Fibroblast of the aortic adventitia (primary cell): ENCODE measurements at places on chromosomes 7 and 10. TPM values are rescaled to one million over a fixed set of nuclear protein-coding genes. Genes with fewer than 3 reads are reported as not detected.

The CHAT gene
- total RNA-seq: not detected in 2 replicates

The TAC1 gene
- total RNA-seq: not detected in 2 replicates

The RAB19 gene
- total RNA-seq: not detected in 2 replicates

DNA sequence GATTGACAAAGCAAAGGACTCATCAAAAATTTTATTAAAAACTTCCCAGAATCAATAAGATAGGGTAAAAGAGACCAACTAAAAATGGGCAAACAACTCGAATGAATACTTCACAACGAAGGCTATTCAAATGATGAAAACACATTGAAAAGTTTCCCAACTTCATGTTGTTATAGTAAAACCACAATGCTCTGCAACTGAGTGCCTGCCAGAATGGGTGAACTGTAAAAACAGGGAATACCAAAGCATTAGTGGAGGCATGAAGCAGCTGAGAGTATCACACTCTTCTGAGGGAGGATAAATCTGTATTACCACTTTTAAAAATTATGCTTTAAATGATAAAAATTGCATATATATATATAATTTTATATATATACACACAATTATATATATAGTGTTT is 1214.7 kb downstream of the SORCS3 start:
- DNase-seq: no peak

GRCh38 chr7:107920048-107920772 is 29.2 kb downstream of the DLD start:
- DNase-seq: no peak

- peak; percentile 73 for DNase-seq
Observed at GRCh38 chr7:100563809-100564400, 9.8 kb downstream of the SAP25 start.
